Fibroblast of skin of back (primary cell): ENCODE measurements at places on chromosomes 16 and 17.

DNA sequence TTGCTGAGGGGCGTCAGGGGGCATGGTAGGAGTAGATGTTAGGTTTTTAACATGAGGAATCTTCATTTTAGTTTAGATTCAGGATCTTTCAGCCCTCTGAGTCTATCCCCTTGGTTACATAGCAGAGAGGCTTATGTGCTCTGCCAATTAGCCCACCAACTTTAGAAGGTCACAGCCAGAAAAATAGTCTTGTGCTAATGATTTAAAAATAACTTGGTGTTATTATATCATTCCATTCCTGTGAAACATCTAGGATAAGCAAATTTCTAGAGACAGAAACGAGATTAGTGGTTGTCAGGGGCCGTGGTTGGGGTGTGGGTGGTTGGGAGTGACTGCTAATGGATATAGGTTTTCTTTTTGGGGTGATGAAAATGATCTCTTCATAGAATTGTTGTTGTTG is 183.7 kb downstream of the SNX29 start:
- peak; percentile 71 for DNase-seq

DNA sequence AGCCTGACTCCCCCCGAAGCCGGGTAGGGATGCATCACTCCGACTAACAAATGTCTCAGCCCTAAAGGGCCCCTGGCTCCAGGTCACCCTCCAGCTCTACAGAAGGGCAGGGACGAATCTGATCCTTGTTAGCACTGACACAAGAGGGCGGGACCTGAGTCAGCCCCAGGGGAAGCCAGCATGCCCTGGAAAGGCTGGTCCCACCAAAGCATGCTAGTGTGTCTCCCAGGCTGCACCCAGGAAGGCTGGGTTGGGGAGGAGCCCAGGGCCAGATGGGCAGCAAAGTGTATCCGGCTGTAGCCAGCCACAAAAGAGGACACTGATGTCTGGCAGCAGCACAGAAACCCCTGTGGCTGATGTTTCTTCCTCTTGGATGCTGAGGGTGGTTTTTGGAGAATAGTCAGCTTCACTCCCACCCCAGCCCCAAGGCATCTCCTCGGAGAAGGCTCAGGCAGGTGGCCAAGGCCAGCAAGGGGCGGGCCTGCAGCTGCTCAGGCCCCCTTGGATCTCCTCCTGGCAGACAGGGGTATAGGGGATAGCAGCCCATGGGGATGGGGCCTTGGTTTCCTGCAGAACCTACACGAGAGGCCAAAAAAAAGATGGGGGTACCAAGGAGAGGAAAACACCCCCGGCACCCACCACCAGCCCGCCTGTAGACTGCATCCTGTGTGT is 11.0 kb downstream of the NATD1 start:
- DNase-seq: peak; percentile 30

GRCh38 chr17:79083191-79083971 is 8.8 kb downstream of the ENGASE start:
- DNase-seq: no peak

- no peak for DNase-seq
Observed at GRCh38 chr16:6267682-6268081, 1065.0 kb upstream of the RBFOX1 start.

GRCh38 chr17:77570565-77570898 is 388.0 kb upstream of the TNRC6C start:
- no peak for DNase-seq

- no peak for DNase-seq
Observed at GRCh38 chr16:5512014-5512413, 414.4 kb upstream of the EEF2KMT start.

DNA sequence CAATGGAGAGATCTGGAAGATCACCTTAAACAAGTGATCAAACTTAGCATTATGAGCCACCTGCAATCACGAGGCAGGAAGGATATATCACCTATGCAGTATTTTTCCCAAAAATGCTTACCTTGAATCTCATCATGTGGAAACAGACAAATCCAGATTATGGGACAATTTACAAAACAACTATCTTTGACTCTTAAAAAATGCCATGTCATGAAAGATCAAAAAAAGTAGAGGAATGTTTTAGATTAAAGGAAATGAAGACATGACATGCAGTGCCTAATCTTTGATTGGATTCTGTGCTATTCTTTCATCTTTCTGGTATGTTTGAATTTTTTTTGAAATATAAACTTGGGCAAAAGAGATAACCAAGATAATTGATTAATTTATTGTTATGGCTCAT is 95.9 kb downstream of the KPNA2 start:
- no peak for DNase-seq

GRCh38 chr16:85229869-85230462 is 117.7 kb upstream of the CIBAR2 start:
- DNase-seq: no peak

GRCh38 chr16:2081201-2082084 is 33.7 kb downstream of the TSC2 start:
- DNase-seq: no peak

DNA sequence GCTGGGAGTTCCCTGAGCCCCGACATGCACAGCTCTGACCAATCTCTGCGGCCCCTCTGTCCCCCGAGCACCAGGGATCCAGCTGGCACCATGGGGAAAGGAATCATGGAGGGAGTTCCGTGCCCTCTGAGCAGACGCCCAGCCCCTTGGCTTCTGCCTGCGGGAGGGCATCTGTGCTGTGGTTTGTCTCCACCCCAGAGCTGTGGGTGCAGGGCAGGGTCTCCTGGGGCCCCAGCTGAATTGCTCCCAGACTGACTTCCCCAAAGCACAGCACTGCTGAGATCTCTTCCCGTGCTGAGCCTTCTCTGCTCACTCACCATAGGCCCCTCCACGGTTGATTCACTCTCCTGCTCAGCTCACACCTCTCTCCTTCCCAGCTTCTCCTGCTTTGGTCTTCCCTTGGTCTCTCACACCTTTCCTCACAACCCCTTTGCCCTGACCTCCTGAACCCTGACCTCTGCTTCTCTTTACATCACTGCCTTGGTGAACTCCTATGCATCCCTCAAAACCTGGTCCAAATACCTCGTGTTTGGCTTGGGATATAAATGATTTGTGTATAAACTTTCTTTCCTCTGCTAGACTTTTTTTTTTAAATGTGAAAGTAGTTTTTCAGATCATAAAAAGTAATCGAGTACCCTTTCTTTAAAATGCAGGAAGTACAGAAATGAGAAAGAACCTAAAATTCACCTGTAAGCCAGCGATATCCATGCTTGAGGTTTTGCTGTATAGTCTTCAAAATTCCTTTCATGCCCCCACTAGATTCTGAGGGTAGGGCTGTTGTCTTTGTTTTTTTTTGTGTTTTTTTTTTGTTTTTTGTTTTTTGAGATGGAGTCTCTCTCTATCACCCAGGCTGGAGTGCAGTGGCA is 265.3 kb downstream of the SEC14L1 start:
- DNase-seq: no peak

- DNase-seq: no peak
Observed at GRCh38 chr16:24753000-24753399, 23.5 kb downstream of the TNRC6A start.

- DNase-seq: no peak
Observed at GRCh38 chr17:31595666-31596381, 204.3 kb downstream of the RAB11FIP4 start.

DNA sequence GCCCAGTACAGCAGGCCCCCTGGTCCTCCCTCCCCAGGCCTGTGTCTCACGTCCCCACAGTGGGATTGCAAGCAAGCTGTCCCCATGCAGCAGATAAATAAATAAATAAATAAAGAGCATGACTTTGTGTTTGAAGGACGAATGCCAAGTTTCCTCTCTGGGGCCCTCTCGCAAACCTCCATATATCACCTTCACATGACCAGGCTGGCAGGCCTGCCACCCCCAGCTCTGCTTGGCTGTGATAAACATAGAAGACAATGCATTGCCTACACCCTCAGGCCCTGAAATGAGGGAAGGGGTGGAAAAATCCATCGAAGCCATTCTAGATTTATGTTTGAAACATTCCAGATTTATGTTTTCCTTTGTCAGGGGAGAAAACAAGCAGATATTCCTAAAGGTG is 107.3 kb downstream of the CCT6B start:
- DNase-seq: no peak

DNA sequence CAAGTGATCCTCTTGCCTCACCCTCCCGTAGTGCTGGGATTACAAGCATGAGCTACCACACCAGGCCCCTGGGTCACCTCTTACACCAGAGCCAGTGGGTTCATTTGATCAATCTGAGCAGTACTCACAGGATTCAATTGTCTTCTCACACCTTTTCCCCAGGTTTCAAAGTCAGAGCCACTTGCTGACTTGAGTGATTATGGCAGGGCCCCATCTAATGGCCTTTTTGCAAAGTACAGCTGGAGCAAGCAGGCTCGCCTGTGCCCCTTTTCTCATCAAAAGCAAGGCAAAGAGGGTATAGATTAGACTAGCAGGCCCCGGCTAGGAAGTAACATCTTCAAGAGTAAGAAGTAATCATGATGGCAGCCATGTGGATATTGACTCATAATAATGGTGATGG is 114.8 kb upstream of the NOL11 start:
- peak; percentile 18 for DNase-seq

GRCh38 chr17:4008082-4008435 is 43.8 kb upstream of the ATP2A3 start:
- no peak for DNase-seq

GRCh38 chr17:824378-824777 is 42.2 kb downstream of the MRM3 start:
- no peak for DNase-seq

- no peak for DNase-seq
Observed at GRCh38 chr16:54594601-54595391, 308.2 kb upstream of the IRX3 start.

GRCh38 chr16:63195336-63195735 is 1159.1 kb upstream of the CDH8 start:
- no peak for DNase-seq

- peak; percentile 85 for DNase-seq
Observed at GRCh38 chr17:77235370-77235941, 94.7 kb downstream of the SEC14L1 start.

GRCh38 chr17:47895347-47895855 is 635 bp upstream of the SP2 start:
- DNase-seq: peak; percentile 32

DNA sequence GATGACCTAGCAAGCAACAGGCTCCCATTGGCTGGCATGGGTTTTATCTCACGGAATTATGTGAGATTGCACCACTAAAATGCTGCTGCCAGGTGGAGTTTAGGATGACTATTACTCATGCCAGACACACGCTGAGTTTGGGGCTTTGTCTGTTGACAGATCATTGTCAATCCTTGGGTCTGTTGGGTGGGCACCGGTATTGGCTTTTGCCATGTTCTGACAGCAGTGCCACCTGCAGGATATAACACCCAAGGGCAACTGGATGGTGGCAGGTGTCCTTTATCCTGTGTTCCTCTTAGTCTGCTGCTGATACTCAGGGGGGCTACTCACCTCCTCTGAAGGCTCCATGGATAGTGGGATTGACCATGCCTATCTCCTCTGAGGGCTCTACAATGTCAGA is 221.6 kb upstream of the DYNLRB2 start:
- DNase-seq: no peak

GRCh38 chr16:15949210-15950160 is at the start of gene ABCC1:
Gene ABCC1 (plus strand): TSS chr16:15949616. CDS start chr16:15949752, 136 bp downstream.
- peak; percentile 47 for DNase-seq

GRCh38 chr17:50353600-50354195 is 7.8 kb downstream of the XYLT2 start:
- DNase-seq: no peak

- DNase-seq: peak; percentile 16
Observed at GRCh38 chr17:67200727-67201301, 44.2 kb downstream of the HELZ start.

DNA sequence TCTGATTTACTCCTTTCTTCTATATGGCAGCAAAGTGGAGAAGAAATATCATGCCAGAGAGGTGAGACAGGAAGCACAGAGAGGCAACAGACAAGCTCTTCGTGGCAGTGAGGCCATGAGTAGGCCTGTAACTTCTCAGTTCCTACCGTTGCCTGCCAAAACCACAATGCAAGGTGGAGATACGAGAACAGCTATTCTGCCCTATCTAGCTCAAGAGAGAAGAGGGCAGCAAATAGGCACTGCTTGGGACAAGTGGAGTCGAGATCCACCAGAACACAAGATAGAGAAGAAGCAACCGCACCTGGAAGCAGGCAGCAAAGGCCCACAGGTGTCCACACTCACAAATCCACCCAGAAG is 24.8 kb downstream of the RANBP10 start:
- DNase-seq: no peak

DNA sequence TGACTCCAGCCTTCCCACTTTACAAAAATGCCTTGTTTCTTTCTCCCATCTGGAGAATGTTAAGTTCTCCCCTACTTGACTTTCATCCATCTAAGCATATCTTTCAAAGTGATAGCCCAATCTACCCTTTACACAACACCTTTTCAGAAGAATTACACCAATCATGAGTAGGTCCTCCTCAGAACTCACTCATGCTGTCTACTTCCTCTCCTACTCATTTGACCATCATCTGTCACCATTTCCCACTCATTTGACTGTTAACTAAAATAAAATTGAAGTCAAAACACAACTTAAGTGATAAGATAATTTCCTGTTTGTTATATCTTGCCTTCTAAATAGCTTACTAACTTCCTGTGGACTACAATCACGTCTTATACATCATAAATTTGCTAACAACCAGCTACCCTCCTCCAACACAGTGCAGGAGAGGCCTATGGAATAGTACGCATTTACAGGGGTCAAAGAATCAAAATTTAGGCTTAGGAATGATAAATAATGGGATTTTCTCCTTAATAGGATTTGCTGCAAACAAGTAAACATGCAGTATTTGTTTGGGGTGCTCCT is 16.1 kb downstream of the KCNJ16 start:
- DNase-seq: no peak

- no peak for DNase-seq
Observed at GRCh38 chr17:66957343-66957742, 7.2 kb upstream of the CACNG4 start.

DNA sequence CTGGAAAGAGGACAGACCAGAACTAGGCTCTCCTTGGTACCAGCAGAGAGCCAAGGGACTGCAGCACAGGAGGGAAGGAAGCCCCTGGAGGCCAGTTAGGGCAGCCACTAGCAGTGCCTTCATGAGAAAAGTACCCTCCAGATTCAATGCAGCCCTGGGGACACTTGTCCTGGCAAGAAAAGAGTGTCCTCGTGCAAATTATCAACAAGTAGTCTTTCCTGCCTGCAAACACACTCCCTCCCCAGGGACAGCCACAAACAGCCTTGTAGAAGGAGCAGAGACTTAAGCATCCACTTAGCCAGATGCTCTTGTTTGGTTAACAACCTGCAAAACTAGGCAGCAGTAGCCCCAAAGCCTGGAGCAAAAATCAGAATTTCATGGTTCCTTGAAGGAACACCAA is 24.3 kb downstream of the CENPV start:
- peak; percentile 4 for DNase-seq

DNA sequence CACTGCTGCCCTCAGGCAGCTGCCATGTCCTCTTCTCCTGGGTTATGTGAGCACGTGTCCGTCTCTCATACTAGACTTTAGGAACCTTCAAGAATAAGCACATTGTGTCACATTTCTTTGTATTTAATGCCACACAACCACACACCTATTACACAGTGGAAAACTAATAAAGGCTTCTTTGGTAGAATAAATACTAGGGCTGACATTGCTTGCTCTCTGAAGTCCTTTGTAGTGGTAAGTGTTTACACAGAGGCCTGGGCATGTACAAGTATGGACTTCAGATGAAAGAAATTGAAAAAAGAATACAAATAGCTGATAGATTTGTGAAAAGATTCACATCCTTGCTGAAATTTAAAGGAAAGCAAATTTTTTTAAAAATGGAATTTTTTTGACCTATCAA is 188.1 kb upstream of the CCL2 start:
- DNase-seq: no peak
